ENCODE measurements at places on chromosomes 3 and 15. TPM values are rescaled to one million over a fixed set of nuclear protein-coding genes. Genes with fewer than 3 reads are reported as not detected.

EHD4 gene
- 9.8 TPM for polyA plus RNA-seq

DNA sequence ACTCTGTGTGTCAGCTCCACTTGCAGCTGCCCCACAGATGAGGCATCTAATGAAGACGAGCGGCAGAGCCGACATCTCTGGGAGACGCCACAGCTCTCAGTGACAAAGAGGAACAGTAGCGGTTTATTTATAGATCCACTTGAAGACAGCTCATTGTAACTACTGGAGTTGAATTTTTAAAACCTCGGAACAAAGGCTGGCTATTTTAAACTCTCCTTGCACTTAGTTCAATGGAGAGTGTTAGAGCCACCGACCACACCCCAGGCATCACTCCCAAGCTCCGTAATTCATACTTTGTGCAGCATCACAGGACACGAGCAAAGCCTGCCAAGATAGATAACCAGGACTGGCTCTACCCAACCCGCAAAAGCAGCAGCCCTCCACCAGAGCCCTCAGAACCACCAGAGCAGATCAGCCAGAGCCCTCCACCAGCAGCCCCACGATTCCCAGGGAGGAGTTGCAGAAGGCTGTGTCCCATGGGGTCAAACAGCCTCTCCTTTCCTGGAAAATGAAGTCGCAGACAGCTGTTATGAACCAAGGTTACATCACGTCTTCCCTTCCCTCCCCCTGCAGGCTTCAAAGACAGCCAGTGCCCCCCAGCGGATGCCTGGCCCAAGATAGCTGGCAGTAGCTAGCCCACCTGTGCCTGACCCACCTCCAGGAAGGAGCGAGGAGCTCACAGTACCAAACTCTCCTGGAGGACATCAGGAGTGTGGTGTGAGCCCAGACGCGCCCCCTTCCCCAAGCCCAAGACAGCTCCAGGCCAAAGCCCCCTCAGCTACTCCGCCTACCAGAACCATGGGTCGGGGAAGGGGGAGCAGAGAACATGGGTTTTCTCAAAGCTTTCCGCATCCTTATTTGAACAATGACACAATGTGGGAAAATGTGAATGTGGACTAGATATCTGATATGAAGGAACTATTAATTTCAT lies 45.7 kb downstream of the POC1A start:
- peak; percentile 69 for DNase-seq

DNA sequence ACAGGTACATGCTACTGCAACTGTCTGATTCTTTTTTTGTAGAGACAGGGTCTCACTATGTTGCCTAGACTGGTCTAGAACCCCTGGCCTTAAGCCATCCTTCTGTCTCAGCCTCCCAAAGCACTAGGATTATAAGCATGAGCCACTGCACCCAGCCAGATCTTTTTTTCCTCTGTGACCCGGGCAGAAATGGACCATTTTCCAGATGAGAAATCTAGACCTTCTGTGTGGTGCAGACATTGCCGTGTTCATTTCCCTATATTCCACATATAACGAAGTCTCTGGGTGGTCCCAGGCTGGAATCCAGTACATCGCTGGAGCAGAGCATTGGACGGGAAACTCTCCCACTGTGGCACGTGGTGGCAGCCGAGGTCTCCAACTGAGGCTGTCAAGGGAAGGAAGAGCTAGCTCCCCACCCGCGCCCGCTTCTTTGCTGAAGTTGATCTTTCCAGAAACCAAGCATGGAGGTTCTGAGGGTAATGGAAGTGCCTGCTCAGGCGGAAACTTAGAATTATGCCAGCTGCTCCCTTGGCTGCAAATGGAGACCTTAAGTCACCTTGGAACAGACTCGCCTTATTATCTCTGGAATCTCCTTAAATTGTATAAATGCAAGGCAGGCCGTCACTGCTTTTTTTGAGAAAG lies 23.1 kb upstream of the TXNRD3 start:
- DNase-seq, result no peak

DNA sequence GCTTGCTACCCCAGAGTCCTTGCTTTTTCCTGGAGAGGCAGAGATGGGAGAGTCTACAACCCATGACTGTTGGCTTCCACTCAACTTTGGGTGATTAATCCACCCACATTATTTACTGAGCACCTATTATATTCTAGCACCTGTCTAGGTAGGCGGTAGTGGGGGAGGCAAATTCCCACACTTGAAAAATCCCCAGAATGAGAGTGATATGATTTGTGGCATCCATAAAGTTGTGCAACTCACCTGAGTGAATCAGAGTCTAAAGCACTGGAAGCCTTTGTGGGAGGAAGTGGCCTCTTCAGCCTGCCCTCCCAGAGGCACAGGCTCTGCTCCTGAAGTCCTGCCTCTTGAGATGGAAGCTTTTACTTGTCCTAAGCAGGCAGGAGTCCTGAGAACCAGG lies 40.4 kb upstream of the CTNNB1 start:
- DNase-seq, result no peak

GRCh38 chr3:105774444-105775180 lies 94.2 kb downstream of the CBLB start:
- DNase-seq, result no peak

DNA sequence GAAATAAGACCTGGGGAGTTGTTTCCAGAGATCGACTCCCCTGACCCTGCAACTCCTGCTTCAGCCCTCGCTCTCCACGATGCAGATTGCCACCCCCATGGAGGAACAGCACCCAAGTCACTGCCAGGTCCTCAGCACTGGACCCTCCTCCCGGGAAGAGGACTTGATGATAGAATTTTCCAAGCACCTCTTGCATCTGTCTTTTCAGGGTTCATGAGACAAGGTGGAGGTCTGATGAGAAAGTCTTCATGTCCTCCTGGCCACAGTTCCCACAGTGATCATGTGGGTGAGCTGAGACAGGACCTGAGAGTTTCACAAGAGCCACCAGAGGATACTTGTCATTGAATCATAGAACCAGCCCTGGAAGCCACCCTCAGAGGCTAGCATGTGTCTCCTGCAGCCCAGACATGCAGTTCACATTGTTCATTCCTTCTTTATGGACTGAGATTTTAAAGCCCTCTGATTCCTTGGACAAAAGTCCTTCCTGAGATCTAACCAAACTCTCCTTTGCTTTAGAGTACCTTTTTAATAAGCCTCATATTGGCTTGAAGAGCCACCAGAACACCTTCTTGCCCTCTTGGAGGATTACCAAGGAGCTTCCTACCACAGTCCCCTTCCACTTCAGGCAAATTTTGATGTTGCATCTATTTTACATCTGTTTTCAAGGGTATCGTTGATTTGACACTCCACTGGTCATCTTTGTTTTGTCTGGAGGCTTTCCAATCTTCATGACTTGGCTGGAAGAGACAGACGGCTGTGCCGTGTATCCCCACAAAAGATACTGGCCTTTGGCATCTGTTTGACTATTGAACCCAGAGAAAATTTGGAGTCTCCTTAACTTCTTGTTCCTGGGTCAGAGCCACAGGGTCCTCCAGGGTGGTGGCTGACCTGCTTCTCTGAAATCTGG lies 224.8 kb upstream of the BHLHE40 start:
- no peak for DNase-seq

GRCh38 chr3:140319739-140320138 lies 358.1 kb upstream of the TRIM42 start:
- DNase-seq, result no peak

DNA sequence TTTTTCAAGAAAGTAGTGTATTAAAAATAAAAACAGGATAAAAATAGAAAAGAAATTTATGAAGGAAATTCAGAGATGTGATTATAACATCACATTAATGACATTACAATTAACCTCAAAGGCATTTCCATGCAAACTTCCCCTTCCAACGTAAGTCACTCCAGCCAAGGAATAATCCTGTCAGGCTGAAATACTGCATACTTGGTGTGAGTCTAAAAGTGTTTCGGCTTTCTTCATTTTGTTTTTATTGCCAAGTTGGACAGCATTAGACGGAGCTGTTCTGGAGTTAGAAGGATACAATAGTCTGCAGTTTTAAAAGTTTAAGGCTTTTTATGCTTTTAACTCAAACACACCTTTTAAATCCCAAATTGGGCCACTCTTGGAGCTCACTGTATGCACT lies 435.0 kb downstream of the MECOM start:
- DNase-seq, result no peak

GRCh38 chr3:69806735-69807438 lies 67.6 kb downstream of the MITF start:
- DNase-seq, result no peak

GRCh38 chr3:10600726-10601125 lies 95.3 kb upstream of the ATP2B2 start:
- DNase-seq, result no peak

DNA sequence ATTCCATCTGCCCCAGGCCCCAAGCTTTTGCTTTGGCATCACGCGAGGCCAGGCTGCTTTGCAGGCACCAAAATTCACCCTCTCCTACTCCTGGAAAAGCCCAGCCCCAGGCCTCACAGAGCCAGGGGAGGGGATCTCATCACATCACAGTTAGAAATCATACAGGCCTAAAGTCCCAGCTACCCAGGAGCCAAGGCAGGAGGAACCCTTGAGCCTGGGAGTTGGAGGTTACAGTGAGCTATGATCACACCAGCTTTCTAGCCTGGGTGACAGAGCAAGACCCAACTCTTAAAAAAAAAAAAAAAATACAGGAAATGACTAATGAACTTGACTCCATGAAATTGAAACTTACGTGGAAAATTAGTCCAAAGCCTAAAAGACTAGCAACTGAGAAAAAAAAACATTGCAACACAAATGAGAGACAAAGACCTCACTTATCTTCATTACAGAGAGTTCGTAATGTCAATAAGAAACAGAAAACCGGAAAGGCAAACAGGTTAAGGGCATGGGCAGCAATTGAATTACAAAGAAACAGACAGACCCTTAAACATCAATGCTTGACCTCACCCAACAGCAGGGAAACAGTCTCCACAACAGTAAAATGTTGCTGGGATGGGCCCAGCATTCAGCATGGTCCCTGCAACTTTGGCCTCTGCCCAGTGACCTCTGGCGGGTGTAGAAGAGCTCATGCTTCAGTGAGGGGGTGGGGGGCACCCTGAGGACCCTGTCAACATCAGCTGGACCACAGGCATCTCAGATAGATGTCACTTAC lies 151.5 kb downstream of the LRRK1 start:
- DNase-seq, result no peak

GRCh38 chr15:94001255-94001801 lies 230.0 kb upstream of the MCTP2 start:
- DNase-seq, result peak; percentile 45

DNA sequence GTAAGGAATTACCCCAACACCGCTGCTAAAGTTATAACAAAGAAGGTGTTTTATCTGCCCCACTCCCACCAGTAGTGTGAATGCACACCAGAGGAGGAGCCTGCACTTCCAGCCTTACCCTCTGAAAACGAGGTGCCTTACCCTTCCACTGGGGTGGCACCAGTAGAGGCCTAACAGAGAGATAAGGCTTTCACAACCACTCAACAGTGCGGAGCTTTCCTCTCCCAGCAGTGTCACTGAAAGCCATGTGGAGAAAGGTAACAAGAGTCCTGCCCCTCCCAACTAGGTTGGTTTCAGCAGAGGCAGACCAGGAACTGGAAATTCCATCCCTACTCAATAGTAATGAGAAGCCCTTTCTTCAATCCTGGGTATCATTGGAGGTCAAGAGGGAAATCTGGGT lies 539.2 kb downstream of the VGLL3 start:
- no peak for DNase-seq
